Stimulated activated naive CD8-positive, alpha-beta T cell treated with anti-CD3 and anti-CD28 coated beads, Interleukin-15, amount 100 ng/mL, for 72 hours (primary cell): ENCODE measurements at places on chromosomes 1 and 21.

GRCh38 chr1:51189421-51190073 lies 46.5 kb upstream of the RNF11 start:
- DNase-seq, result peak; percentile 26

DNA sequence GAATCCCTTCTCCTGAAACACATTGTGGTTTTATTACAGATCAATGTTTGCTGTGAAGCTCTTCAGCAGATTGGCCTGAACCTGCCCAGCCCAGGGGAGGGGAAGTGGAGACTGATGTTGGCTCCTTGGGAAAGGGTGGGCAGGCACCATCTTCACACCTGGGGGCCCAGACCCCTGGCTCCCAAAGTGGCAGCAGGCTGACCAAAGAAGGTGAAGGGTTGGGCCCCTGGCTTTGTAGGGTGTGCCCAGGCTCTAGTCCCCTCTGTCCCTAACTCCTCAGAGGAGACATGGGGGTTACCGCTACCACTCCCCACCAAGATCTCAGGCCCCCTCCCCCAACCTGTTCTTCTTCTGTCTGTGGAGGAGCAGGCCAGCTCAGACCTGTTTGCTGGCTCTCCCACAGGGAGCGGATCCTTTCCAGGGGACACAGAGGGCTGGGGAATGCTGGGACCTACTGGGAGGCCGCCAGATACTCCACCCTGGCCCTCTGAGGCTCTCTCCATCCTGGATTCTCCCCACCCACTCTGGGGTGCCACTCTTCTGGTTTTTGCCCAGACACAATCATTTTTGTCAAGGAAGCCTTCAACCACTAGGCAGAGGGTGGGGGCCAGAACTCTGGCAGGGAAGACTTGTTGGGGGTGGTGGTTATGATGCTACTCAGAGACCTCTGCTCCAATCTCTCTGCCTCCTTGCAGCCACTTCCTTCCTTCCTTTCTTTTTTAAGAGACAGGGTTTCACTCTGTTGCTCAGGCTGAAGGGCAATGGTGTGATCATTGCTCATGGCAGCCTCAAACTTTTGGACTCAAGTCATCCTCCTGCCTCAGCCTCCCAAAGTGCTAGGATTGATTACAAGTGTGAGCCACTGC lies 5.0 kb upstream of the EFNA3 start:
- DNase-seq, result no peak

DNA sequence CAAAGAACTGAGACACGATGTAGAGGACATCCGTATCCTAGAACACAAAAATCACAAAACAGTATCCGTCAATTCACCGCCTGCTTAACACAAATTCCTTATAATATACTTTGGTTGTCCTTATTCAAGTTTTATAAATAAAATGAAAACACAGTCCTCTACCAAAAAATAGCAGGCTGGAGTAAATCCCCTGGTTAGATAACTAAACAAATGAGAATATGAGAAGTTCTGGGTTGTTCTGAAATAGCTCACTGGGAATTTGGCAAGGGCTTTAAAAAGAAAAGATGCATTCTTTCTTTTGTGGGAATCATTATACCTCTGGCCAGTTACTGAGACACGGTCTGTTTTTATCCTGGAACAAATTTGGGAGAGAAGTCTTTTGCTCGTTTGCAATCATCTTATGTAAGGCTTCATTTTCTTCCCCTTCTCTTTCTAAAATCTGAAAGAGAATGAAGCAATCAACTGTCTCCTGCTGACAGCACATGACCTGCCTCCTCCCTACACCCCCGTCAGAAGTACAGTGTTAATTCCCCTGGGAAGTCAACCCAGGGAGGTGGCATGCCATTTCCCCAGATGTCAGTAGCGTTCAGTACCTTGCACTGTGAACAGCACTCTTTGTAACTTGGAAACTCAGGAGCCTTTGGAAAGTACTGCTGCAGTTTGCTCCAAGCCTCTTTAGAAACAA lies 37.1 kb upstream of the RAP1GAP start:
- no peak for DNase-seq

- no peak for DNase-seq
Measured at GRCh38 chr1:21703318-21703963, 34.3 kb upstream of the RAP1GAP start.

GRCh38 chr1:203036135-203036534 lies 9.8 kb downstream of the PPFIA4 start:
- DNase-seq, result no peak

- no peak for DNase-seq
Measured at GRCh38 chr1:201153474-201154388, 543 bp downstream of the TMEM9 start.
